ENCODE measurements at places on chromosomes 4 and X. TPM values are rescaled to one million over a fixed set of nuclear protein-coding genes. Genes with fewer than 3 reads are reported as not detected.

ATOH1 gene
- total RNA-seq: not detected

PFKFB1 gene
- 0.48 TPM for total RNA-seq

ADH1B gene
- total RNA-seq: not detected

CSN2 gene
- total RNA-seq: not detected

ETDB gene
- total RNA-seq: not detected

PAGE4 gene
- total RNA-seq: not detected

BBS7 gene
- 11.8 TPM for total RNA-seq

EMD gene
- total RNA-seq: 89.9 TPM

RBM46 gene
- not detected for total RNA-seq

SHROOM2 gene
- not detected for total RNA-seq

RBPJ gene
- 143 TPM for total RNA-seq

RBM47 gene
- total RNA-seq: 2.6 TPM

SPANXA2 gene
- total RNA-seq: not detected

LDOC1 gene
- total RNA-seq: 11.8 TPM

CYTL1 gene
- 1.6 TPM for total RNA-seq

AFP gene
- total RNA-seq: not detected

CSN1S1 gene
- total RNA-seq: not detected

POU3F4 gene
- total RNA-seq: not detected

FGFRL1 gene
- total RNA-seq: 17.7 TPM

ARMCX4 gene
- 12.7 TPM for total RNA-seq

SPANXA1 gene
- total RNA-seq: not detected

STK32B gene
- not detected for total RNA-seq

MTMR8 gene
- total RNA-seq: 9.2 TPM

CXorf66 gene
- total RNA-seq: not detected

ADH1C gene
- not detected for total RNA-seq

ZNF674 gene
- total RNA-seq: 5.1 TPM

SLC16A2 gene
- 0.38 TPM for total RNA-seq

SOX3 gene
- total RNA-seq: not detected

CLIC2 gene
- total RNA-seq: 1.7 TPM

SMIM10 gene
- total RNA-seq: not detected

EOLA1 gene
- total RNA-seq: 23.0 TPM

ZCCHC12 gene
- not detected for total RNA-seq

Measured in naive thymus-derived CD4-positive, alpha-beta T cell (primary cell).